SK-N-SH (cell line): ENCODE measurements at places on chromosomes 6 and 20. TPM values are rescaled to one million over a fixed set of nuclear protein-coding genes. Genes with fewer than 3 reads are reported as not detected.
A peak's percentile ranks its signal among the peaks of the same experiment; 100 is the strongest.

Gene CRISP2
- not detected in 2 replicates for polyA plus RNA-seq

Gene SLC4A11
- 1.6 and 2.7 TPM in 2 replicates for polyA plus RNA-seq

Gene TCEA2
- 53.5 and 98.9 TPM in 2 replicates for polyA plus RNA-seq

Gene CD24
- 1.9 and 5.9 TPM in 2 replicates for polyA plus RNA-seq

Gene MCM9
- polyA plus RNA-seq = 1.7 and 2.9 TPM in 2 replicates

Gene VWA7
- polyA plus RNA-seq = 0.45 and 0.56 TPM in 2 replicates

Gene SRXN1
- polyA plus RNA-seq = 26.2 and 36.0 TPM in 2 replicates

Gene BEND6
- polyA plus RNA-seq = 6.9 and 9.2 TPM in 2 replicates

Gene ULBP3
- polyA plus RNA-seq = 4.6 and 4.9 TPM in 2 replicates

DNA sequence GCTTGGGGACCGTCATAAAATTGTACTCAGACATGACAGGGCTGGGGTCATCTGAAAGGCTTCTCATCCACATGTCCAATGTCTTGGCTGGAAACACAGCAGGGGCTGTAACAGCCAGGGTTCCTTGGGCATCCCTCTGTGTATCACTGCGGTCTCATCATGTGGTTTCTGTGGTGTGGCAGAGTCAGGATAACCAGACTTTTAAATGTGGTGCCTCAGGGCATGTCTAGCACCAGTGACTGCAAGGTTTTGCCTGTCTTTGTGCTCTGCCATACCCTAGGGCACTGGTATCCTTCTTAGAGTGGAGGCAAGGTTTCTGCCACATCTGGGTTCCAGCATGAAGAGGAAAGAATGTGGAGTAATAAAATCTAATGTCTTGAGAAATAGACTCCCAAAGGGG, 124.2 kb downstream of the PLEKHG1 start:
- no peak for DNase-seq

DNA sequence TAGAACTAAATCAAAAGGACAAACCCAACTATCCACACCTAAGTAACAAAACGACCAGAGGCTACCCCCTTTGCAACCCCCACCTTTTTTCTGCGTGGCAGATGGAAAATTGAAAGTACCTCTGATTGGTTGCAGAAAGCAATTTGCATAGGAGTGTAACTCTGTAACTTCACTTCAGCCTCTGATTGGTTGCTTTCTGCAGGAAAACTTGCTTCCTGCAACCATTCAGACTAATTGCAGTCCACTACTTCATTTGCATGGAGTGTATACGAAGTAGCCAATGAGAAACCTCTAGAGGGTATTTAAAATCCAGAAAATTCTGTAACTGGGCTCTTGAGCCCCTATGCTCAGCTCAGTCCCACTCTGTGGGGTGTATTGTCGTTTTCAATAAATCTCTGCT, 129.1 kb upstream of the OLIG3 start:
- no peak for DNase-seq

DNA sequence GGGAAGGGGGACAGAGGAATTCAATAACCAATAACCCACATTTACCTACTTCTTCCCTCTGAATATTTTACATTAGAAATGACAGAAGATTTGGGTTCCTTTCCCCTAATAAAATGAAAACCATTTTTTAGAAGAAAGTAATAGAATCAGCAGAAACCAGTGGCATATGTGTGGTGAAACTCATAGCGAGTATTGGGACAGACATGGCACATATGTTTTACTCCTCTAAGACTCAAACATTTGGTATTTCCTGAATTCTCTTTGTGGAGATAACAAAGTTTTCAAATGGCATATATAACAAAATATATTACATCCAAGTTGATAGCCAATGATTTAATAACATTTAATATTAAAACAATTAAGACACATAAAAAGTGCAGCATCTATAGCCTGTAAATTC, 12.9 kb upstream of the BEND3 start:
- no peak for DNase-seq

GRCh38 chr20:32564921-32565734, 20.0 kb downstream of the NOL4L start:
- DNase-seq = peak; percentile 73

GRCh38 chr20:11401988-11402387, 515.7 kb upstream of the BTBD3 start:
- DNase-seq = no peak

GRCh38 chr6:156660389-156660788, 116.8 kb upstream of the ARID1B start:
- no peak for DNase-seq

- no peak for DNase-seq
Observed at GRCh38 chr20:58659841-58660240, 8.8 kb downstream of the STX16 start.

DNA sequence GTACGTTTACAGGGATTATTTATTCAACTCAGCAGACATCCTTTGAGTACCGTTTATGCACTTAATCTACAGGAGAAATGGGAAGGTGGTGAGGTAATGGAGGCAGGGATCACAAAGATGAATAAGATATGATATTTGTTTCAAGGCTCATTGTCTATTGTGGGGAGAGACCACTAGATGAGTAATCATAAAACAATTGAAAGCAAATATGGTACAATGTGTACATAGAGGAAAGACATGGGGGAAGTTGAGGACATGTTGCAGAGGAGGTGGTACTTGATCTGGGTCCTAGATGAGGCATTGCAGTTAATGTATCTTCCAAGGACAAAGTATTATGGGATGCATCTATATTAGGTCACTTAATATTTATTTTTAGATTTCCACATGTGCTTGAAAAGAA, 13.7 kb upstream of the CDC5L start:
- no peak for DNase-seq

- no peak for DNase-seq
Observed at GRCh38 chr20:12113468-12114371, 196.0 kb downstream of the BTBD3 start.

GRCh38 chr6:7537565-7538174, 3.8 kb upstream of the DSP start:
- no peak for DNase-seq

DNA sequence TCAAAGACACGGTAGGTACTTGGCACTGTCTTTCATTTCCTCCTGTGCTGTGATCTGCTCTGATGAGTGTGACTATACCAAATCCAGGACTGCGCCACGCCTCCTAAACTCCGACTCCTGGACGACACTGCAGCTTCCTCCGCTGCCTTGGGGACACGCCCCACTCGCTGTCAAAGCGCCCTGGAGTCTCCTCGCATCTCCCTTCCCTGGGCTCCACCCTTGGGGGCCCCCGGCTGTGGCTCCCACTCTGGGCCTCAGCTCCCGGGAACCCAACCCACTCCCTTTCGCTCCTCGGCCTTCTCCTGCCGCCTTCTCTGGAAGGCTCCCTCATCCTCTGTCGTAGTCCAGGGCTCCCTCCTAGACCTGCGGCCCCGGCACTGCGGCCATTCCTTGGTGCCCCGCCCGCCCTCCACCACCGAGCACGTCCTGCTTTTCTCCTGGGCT, 61.2 kb downstream of the RSPH3 start:
- no peak for DNase-seq
